ENCODE measurements at places on chromosomes 3 and 15.

DNA sequence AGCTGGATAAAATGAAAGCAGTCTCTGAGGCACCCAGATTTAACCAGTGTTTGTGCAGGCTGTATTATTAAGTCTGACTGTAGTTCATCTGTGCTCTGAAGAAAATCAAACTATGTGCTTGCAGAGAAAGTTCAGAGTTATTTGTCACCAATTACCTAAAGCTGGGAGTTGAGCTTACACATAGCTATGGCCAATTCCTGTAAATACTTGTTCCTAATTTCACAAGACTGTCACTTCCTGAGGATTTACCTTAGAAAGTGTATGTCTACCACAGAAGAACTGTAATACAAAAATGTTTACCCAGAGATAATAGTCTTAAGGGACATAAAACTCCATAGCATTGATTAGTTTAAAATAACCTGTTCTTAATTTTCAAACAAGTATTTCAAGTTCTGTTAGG, 628.4 kb upstream of the TGFBR2 start:
- no peak for DNase-seq

GRCh38 chr15:101013769-101014675, 94.9 kb downstream of the LRRK1 start:
- no peak for DNase-seq

DNA sequence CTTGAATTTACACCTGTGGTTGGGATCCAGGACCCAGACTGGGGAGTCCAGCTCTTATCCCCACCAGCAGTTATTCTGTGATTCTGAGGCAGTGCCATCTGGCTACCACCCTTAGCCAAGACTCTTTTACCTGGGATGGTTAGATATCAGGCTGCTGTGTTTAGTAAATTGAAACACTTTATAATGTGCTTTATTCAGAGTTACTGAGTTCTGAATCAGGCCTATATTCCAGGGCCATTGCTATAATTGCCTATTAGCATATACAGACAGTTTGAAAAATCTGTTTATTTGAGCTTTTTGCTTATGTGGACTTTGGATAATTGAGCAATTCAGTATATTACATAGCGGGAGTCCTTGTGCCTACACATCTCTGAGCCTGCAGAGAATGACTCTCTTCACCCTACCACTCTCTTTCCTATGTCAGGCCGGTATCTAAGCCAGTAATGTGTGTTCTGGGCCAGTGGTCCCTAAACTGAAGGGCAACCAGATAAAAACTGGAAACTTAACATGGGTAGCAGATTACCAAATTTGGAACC, 45.4 kb upstream of the TRAK1 start:
- DNase-seq, result no peak

DNA sequence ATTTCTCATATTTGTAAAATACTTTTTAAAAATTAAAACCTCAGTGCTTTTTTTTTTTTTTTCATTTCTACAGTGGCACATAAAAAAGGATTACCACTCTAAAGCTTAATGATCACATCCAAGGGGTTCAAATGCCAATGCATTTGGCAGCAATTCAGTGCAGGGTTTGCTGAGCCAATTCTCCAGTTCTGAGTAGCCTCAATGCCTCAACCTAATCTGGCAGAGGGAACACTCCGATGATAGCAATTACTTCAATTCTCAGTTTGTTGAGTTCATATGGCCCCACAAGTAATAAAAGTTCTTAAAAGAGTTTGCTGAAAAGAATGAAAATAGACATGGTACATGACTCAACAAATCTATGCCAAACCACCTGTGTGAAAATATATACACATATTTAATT, 79.3 kb upstream of the RBMS3 start:
- no peak for DNase-seq

DNA sequence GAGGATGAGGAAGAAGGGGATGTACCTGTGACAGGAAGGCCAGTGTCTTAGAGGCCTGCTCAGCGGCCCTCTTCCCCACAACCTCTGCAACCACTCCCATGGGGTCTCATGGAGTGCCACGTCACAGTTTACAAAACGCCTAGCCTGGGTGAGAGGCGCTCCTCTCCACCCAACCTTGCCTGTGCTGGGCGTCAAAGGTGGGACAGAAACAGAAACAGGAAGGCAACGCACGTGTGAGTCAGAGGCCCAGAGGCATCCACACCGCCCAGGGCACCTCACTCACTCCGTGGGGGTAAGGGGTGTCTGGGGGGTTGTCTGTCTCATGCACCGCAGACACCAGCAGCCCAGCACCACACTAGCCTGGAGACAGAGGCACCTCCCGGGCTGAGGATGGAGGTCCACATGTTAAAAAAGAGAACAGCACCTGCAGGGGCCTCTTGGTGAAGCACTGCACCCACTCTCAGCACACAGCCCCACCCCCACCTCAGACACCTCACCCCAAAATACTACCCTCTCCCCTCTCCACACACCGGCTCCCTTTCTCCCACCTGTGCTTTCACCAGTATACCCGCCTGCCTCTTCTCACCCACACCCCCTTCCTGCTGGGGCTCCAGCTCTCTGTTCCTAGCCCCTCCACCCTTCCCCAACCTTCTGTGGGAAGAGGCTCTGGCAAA, 4.7 kb upstream of the CALML4 start:
- no peak for DNase-seq

GRCh38 chr3:160796813-160797164, 40.8 kb downstream of the PPM1L start:
- no peak for DNase-seq

DNA sequence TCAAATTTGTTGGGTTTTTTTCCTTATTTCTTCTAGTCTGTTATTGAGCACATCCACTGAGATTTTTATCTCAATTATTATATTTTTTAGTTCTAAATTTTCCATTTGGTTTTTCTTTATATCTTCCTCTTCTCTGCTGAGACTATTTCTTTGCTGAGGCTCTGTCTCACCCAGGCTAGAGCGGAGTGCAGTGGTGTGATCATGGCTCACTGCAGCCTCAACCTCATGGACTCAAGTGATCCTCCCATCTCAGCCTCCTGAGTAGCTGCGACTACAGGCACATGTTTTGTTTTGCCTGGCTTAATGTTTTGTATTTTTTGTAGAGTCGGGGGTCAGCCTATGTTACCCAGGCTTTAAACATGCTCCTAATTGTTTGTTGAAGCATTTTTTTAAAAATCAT, 10.2 kb downstream of the CTDSPL start:
- no peak for DNase-seq

DNA sequence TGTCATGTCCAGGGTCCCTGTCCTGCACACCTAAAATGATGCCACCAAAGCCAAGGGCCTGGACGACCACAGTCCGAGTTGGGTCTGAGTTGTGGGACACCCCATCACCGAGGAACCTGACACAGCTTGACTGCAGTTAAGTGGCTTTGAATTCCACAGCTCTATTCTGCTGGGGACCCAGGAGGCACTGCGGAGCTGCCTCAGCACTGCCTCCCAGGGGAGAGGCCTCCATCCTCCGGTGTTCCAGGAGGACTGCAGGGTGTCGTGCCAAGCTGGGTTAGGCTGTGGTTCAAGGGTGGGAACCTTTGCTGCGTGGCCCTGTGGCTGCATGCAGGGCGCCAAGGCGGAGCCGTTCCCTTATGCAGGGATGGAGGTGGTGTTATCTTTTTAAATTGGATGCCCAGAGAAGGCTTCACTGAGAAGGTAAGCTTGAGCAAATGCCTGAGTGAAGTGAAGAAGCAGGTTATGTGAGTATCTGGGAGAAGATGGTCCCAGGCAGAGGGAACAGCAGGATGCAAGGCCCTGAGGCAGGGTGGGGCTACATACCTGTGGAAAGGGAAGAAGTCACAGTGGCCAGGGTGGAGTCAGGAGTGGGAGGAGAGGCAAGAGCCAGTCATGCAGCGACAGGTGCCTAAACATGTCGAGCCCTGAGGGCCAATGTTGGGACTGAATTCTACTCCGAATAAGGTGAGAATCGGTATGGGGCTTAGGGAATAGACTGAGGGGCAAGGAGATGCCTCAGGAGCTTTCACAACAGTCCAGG, 144.8 kb downstream of the TPRA1 start:
- no peak for DNase-seq

DNA sequence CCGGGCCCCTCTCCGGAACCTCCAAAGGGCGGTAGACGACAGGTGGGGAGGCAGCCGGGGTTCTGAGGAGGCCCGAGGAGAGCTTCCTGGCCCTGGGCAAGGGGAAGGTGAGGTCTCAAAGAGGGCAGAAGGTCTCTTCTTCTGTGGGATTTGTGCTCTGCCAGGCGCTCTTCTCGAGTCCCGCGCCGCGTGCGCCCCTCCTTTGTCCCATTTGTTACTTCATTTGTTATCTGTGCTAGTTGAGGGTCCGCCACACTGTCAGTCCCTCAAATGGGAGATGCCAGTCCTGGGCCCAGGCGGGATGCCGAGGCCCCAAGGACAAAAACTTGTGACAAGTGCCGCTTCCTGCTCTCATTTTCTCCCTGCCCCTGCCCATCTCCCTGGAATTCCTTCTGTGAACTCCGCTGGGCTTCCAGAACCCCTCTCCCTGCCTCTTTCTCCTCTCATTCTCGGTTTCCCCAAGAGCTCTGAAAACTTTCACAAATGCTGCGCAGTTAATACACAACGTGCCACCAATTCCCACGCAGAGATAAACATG, 1.5 kb downstream of the ST8SIA2 start:
- no peak for DNase-seq

GRCh38 chr15:42704492-42704926, 32.4 kb downstream of the CDAN1 start:
- peak; percentile 49 for DNase-seq
